H4 (cell line): ENCODE measurements at places on chromosomes 6 and 20. TPM values are rescaled to one million over a fixed set of nuclear protein-coding genes. Genes with fewer than 3 reads are reported as not detected.
A peak's percentile ranks its signal among the peaks of the same experiment; 100 is the strongest.

DNA sequence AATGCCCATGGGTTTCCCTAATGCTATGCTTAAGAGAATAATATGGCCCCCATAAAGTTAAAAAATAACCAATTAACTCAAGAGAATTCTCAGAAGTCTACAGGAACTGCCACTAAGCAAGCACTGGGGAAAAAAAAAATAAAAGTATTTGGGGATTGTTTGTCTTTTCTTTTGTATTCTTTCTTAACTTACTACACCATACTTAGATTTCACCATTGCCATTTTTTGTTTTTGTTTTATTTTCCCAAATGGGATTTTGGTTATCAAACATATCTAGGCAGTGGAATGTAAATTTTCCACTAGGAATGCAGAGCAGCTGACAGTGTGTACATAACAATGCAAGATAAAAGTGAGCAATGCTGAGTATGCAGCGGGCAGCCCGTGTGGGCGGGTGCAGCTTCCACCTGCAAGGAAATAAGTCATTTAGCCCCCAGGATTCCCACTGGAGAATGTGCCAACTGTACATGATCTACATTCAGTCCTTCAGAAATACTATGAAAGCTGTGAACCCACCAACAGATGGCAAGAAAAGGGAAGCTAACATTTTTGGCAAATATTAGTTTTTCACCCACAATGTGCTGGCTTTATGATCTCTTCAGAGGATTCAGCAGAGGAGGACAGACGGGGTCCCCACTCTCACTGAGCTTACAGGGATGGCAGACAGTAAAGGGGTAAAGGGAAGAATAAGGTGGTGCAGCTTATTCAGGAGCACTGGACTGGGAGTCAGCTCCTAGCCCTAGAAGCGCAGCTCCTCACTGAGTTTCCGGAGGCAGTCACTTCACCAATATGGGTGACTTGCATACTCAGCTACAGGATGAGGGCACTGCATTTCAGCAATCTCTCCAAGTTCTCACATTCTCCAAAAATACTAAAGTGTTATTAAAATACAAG, 44.4 kb downstream of the DCDC2 start:
- DNase-seq: peak; percentile 35

GRCh38 chr6:141551318-141551717, 581.4 kb upstream of the GJE1 start:
- DNase-seq: no peak

- DNase-seq: no peak
Measured at GRCh38 chr6:31009731-31010130, 543 bp upstream of the MUC22 start.

GRCh38 chr20:36873498-36874189, 2.3 kb upstream of the TLDC2 start:
- no peak for DNase-seq

DNA sequence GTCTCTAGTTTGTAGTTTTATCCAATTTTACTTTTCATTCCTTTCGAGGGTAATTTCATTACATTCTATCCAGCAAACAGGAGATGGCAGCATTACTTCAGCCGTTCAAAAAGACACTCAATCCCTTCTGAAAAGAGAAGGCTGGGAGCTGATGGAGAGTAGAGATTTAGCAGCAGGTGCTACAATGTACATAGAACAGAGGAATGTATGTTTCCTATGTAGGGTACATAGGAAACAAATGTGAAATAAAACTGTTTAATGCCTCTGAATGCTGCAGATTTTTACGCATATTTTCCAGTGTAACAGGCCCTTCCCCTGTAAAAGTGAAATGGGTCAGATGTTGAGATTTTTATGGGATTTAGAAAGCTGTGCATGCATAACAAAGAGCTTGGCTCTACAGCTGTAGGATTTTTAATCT, 16.0 kb downstream of the RPS12 start:
- DNase-seq: no peak

- DNase-seq: no peak
Measured at GRCh38 chr6:131009790-131010189, 53.3 kb downstream of the EPB41L2 start.

DNA sequence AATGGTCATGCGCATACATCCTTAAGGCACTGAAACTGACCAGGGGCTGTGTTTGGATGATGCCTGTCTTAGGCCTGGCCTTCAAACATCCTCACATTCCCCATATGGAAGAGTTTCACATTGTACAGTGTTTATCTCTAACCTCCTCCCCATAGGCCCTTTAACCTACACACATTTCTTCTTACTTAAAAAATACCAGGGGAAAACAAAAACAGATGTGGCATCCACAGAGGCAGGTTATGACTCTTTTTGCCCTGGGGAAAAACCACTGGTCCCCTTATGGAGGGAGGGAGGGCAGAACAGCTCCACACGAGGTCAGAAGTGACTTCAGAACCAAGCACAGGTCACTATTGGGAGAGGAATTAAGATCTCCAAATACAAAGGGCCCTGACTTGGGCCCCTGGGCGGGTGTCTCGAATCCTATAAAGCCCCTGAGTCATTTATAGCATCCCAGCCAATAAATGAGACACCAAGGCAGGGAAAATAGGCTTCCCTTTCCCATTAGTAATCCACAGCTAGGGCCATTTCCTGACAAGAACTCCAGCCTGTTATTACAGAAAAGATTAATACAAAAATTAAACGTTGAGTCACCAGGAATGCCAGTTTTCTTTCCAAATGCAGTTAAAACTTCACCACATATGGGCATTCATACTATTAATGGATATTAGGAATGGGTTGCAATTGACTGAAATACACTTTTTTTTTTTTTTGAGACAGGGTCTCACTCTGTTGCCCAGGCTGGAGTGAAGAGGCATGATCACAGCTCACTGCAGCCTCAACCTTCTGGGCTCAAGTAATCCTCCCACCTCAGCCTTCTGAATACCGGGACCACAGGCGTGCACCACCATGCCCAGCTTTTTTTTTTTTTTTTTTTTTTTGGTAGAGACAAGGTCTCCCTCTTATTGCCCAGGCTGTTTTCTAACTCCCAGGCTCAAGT, 107.2 kb downstream of the ATP9A start:
- peak; percentile 51 for DNase-seq

The EEF1A1 gene
- total RNA-seq: 10,897 and 11,774 TPM in 2 replicates

The OXT gene
- total RNA-seq: not detected in 2 replicates

The C20orf202 gene
- not detected in 2 replicates for total RNA-seq
